Skin of body (tissue), 3 donors: ENCODE measurements at places on chromosomes 5 and 9. TPM values are rescaled to one million over a fixed set of nuclear protein-coding genes. Genes with fewer than 3 reads are reported as not detected.

HBEGF gene
- total RNA-seq, result 16.7 TPM

FYB1 gene
- total RNA-seq, result 6.2 TPM

DNA sequence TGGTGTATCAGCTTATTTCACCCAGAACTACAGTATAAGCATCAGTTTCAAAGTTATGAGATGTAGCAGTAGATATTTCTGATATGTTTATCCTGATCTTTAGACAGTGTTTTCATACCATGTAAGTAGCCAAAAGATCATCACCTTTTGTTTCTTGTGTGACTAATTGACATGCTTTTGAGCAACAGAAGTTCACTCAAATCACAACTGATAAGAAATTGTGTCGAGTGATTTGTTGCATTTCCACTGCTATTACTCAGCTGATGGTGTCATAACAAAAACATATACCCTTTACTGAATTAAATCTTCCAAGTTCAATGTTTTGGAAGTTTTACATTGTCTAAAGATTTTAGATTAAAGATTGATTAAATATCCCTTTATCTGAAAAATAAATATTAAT, 324.5 kb downstream of the TUSC1 start:
- DNase-seq, result no peak

DNA sequence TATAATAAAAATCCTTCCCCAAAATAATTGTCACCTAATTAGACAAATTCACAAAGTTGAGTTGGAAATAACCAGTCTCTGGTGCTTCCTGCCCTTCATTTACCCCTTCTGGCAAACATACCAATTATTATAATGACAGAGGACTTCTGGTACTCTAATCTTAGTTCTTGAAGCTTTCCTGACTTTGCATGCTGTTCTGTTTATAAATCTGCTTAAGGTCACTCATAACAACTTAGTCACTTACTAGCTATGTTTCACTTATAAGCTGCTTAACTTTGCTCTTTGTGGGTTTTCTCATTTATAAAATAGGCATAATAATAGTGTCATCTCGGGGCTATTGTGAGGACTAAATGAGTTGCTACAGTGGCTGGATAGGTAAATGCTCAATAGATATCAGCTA, 446.5 kb downstream of the EFNA5 start:
- no peak for DNase-seq

DNA sequence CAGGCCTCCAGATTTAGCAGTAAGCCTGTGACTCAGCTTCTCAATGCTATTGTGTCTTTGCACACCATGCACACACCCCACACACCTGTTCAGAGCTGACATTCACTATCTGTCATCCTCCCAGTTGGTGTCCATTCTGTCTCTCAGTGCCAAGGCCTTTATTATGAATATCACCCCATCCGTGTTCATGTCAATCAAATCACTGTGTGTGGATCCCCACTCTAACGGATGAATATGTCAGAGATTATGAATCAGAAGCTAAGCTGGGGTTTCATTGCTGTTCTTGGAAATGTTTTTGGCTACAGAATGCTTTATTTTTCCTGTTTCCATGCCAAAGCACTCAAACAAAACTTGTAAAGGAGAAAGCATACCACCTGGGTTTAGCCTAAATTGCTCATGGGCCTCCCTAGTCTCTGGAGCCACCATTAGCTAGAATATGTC, 9.4 kb upstream of the MAMDC2 start:
- DNase-seq, result no peak

DNA sequence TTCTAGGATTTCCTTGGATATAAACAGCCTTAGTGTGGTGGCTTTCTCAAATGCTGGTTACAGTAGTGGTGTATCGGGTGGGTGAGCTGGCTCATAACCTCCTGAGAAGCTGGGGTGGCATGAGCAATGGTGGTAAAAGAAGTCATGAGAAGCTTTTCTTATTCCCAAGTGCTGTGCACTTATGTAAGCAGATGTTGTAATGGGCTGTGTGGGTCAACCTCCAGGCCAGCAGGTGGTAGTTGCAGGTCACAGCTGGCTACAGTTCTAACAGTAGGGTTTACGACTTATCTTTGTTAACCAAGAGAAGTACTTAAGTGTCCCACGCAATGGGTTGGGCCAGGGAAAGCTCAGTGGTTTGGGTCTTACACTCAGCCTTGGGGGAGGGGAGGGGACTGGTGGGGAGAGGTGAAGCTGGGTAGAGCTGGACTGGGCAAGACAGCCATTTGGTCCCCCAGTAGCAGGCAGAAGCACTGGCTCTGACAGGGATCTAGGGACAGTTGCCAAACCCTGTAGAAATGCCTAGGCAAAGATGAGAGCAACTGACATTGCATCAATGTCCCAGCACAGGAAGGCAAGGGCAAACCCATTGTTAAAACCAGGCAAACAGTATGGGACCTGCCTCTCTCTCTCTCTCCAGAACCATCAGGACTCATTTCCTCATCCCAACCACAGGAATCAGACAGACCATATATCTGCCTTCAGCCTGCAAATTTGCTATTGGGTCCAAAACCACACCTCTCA, 76.8 kb downstream of the RNF130 start:
- DNase-seq, result no peak

- no peak for DNase-seq
Observed at GRCh38 chr9:110809038-110809595, 140.5 kb downstream of the MUSK start.

- DNase-seq, result no peak
Observed at GRCh38 chr5:168947212-168947868, 353.6 kb downstream of the SLIT3 start.

DNA sequence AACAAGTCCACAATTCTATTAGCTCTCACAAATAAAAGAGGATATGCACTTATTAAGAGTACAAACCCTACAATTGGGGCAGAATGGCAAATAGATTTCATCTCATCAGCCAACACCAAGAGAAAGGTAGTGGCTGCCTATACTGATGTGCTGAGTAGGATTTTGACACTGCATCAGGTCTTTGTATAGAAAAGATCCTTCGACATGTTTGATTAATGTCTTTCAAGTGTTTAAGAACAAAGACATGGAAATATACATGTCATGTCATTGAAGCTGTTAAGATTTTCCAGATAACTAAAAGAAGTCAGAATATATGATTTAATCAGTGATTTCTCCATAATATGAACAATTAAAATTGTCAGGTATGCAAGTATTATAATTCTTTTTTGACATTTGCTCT, 238.7 kb upstream of the GRAMD2B start:
- DNase-seq, result no peak
